ENCODE measurements at places on chromosomes 6 and 20.

DNA sequence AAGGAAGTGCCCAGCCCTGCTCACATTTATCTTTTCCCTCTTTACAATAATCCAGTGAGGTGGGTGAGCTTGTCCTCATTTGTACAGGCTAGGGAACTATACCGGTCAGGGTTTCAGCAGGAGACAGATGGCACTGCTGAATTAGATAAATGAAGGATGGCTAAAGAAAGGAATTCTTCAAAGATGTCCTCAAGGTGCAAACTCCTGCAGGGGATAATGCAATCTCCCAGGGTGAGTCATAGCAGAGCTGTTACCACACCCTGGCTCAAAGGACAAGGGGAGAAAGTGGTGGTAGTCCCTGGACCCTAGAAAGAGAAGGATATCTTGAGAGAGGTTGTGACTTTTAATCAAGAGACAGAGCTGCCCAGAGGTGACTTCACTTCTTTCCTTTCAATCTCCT, 66.7 kb downstream of the RFPL4B start:
- DNase-seq: no peak

- no peak for DNase-seq
These were observed 233.0 kb downstream of the GMPR start for GRCh38 chr6:16471222-16471909.

- DNase-seq: no peak
These were observed 114.9 kb upstream of the DST start for GRCh38 chr6:56757588-56757984.

- DNase-seq: no peak
These were observed 410.2 kb downstream of the CDC5L start for GRCh38 chr6:44797746-44798145.

GRCh38 chr6:132253211-132253610, 148.1 kb downstream of the MOXD1 start:
- no peak for DNase-seq

- DNase-seq: no peak
These were observed 33.3 kb upstream of the QKI start for GRCh38 chr6:163381118-163381756.

DNA sequence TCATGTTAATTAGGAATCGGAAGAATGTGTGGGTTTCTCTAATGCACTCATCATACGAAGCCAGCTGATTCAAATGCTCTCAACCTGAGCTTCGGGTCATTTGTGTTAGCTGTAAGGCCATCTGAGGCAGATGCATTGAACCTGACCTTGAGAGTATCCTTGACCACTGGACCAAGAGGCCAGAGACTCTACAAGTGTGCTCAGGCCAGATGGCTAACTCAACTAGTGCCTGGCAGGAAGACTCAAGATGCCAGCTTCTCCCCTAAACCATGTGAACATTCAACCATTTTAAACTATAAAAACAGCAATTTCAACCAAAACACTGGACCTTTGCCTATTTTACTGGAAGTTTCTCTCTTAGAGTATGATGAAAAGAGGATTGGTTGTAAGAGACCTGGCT, 168.6 kb upstream of the CDH4 start:
- no peak for DNase-seq

- DNase-seq: peak; percentile 34
These were observed 1.7 kb downstream of the SLC22A23 start for GRCh38 chr6:3455147-3455568.

DNA sequence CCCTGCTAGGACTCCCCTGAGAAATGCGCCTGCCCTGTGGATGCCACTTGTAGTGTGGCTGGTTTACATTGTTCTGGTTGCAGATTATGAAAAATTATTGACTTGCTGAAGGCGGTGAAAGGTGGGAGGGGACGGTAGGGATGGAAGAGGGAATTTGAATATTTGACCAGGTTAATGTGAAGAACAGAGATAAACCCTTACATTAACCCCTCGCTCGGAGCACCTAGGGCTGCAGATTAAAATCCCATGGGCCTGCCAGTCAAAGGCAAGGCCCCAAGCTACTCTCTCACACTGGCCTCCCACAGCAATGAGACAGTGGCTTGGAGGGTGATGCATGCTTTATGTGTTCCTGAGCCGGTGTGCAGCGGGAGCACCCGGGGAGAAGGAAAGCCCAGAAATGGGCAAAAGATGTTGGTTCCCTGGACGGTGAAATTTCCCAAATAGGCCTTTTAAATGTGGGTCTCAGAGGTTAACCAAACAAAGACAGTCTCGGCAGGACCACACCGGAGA, 2.5 kb downstream of the FOXF2 start:
- no peak for DNase-seq

DNA sequence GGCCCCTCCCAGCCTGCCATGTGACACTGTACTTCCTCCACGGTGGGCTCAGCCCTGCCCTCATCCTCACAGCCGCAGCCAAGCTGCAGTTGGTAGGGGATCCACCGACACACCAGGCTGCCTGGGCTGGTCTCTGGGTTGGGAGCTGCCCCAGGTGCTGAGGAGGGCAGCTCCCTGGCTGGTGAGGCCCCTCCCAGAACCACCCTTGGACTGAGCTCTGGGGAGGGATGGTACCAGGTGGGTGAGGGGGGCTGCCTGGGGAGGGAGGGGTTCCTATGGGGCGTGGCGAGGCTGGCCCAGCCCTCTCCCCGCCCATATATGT, 185 bp upstream of the TNFRSF6B start:
- no peak for DNase-seq

GRCh38 chr6:112311950-112312547, 35.1 kb upstream of the RFPL4B start:
- no peak for DNase-seq
